Cortex of kidney (tissue), 1 donor: ENCODE measurements at places on chromosomes 1 and 21.

DNA sequence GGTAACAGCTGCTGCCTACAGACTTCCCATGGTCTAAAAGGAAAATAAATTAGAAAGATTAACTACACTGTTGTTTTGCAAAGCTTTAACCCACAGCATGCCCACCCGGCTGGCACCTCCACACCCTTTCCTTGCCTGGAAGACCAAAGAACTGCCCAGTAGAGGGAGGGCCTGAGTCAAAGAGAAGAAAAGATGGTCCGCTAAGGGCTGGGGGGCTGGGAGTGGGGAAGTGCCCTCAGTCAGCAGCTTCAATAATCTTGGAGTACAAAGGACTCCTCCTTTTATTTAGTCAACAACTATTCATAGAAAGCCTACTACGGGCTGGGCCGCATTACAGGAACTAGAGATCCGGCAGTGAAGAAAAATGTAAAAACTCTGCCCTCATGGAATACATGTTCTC, 40.6 kb downstream of the ERI3 start:
- no peak for DNase-seq

- no peak for DNase-seq
Measured at GRCh38 chr1:99993468-99993845, 23.7 kb downstream of the SLC35A3 start.

- no peak for DNase-seq
Measured at GRCh38 chr1:168424281-168424680, 119.5 kb downstream of the XCL2 start.

DNA sequence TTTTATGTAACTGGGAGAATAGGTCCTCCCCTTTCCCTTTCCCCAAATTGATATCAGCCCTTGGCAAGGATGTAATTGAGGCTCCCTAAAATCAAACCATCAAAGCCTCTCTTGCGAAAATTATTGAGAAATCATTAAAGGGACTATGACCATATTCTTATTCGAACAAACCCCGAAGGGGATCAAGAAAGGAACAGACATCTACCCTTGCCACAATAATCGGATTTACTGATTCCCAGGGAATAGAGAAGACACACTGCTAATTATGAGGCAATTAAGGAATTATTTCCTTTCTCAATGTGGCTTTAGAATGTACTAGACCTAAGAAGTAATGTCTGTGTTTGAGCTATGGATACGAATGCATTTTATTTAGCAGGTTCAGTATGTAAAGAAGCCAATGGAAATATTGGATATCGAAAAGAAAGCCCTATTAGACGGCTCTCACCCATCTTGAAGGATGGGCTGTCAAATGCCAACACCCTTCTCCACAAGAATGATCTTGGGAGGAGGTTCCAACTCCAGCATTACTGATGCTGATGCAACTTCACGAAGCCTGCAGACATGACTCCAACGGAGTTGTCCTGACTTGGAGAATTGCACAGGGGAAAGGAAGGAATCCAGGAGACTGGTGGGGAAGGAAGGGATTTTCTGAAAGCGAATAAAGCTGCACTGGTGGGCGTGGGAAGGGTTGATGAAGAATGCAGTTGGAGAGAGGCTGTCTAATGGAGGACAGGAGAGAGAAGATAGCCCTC, 11.6 kb upstream of the PTPRF start:
- DNase-seq: no peak

DNA sequence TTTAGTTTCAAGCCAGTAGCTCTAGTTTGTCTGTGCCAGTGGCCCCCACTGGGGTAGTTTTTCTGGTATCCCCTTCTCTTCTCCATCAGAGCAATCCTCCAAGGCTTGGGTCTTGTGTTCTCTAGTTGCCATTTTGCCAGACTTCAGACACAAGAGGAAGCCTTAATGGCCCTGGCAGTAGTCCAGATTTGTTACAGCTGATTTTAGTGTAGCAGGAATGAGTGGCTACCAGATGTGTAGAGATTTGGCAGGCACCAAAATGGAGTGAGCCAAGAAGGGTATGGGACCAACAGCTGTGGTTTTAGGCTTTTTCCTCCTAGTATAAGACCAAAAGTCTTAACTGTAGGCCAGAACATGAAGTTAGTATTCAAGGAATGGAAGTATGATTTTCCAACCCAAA, 56.8 kb downstream of the ACP6 start:
- no peak for DNase-seq

DNA sequence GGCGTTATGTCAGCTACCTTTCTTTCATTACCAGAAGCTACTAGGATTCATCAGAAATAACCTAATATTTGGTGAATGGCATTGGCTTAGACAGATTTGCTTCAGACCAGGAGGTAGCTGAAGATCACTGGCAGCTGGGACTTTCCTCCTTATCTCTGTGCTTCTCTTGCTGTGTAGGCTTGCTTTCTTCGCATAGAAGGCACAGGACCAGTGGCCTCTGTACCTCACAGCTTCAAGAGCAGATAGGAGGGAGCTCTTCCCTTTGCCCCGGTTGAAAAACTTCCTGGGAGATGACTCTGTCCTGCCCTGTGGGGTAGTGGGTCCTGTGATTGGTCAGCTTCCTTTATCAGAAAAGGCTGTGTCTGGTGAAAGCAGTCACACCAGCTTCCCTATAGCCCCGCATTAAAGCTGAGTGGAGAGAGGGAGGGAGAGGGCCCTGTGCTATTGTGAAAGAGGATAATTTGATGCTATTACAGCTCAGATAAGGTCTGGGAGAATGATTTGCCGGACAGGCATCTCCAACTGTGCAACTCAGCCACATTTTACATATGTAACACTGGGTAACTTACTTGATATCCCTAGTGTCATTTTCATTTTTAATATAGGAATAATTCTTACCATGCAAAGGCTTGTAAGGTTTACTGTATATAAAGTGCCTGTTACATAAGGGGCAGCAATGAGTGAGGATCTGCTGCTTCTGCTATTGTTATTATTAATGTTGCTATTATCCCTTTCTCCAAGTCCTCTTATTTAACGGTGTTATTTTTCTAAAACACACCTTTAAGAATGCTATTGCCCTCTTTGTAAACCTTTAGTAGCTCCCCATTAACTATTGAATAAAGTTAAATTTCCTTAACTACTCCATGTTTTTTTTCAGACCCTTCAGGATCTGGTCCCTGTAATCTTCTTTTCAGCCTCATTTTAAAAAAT, 31.6 kb downstream of the OSBPL9 start:
- no peak for DNase-seq

DNA sequence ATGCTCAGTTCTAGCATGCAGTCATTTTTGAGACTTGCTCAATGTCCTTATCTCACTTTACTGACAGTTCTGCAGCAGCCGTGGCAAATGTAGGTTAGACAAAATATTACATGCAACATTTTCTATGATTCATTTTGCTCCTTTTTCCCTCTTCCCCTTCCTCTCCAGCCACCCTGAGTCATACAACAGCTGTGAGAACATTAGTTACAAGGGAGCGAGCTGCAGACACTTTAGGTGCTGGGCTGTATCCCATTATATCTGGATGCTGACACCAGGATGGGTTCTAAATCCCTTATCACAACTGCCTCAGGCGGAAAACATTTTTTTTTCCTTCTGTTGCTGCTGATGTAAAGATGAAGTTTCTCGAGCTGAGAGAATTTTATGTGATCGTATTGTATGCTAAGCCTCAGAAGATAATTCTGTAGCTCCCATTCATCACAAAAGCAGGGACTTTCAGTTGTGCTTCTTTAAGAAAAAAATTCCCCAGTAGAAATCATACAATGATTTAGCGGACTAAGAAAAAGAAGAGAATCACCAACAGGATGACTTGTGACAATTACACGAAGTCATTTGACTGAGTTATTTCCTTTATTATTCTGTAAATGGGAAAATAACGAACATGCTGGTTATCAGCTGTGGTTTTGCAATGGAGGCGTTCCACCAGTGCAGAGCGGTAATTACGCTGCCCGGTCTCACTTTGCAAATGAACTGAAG, 345.0 kb downstream of the DISC1 start:
- DNase-seq: no peak

DNA sequence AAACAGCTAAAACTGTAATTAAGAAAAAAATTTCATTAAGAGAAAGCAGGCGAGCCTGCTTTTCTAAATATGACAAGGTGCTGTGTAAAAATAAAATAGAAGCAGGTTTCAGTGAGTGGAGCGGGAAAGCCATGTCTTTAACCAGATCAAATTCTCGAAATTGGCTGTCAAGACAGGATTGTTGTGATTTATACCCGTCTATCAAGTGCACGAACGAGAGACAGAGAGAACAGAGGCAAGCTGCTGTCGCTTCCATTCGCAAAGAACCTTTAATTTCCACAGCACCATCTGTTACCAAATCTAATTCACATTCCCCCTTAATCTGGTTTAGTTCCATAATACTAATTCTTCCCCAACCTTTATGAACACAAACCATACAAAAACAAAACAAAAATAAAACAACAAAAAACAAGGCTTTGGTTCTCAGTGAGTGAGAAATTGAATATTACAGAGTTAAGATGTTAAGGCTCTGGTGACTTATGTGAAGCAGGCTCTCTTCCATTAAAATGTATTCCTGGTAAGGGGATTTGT, 35.0 kb downstream of the ESRRG start:
- no peak for DNase-seq

DNA sequence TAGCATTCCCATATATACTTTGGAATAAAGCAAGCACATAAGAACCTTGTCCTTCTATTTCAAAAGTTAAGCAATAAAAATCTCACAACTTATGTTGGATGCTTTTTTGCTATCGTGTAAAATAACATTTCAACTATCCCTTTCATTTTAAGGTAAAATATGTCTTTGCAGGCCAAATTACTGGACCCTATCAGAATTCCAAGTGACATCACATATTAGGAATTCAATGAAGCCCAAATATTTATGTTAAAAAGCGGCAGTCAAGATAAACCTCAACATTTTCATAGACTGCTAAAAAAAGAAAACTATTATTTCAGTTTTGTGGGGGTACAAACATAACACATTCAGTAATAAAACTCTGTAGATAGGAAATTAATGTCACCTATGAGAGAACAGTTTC, 252.0 kb downstream of the KCTD3 start:
- no peak for DNase-seq

DNA sequence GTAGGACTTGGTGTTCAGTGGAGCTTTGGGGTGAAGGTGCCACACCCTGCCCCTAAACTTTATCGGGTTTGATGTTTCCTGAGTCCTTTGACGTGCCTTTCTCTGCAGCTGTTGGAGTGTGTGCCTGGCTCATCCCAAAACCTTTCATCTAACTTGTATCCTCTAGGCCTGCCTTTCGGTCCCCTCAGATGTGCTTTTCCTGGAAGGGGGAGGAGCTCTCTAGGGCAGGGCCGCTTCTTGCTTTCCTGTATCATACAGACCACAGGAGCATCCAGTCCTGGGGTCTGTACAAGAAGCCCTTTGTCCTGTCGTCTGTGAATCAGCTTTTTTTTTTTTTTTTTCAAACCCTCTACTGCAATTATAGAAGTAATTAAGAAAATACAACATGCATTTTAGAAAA, 35.7 kb downstream of the PTGFRN start:
- no peak for DNase-seq

- DNase-seq: no peak
Measured at GRCh38 chr1:114561333-114561732, 20.1 kb downstream of the BCAS2 start.

DNA sequence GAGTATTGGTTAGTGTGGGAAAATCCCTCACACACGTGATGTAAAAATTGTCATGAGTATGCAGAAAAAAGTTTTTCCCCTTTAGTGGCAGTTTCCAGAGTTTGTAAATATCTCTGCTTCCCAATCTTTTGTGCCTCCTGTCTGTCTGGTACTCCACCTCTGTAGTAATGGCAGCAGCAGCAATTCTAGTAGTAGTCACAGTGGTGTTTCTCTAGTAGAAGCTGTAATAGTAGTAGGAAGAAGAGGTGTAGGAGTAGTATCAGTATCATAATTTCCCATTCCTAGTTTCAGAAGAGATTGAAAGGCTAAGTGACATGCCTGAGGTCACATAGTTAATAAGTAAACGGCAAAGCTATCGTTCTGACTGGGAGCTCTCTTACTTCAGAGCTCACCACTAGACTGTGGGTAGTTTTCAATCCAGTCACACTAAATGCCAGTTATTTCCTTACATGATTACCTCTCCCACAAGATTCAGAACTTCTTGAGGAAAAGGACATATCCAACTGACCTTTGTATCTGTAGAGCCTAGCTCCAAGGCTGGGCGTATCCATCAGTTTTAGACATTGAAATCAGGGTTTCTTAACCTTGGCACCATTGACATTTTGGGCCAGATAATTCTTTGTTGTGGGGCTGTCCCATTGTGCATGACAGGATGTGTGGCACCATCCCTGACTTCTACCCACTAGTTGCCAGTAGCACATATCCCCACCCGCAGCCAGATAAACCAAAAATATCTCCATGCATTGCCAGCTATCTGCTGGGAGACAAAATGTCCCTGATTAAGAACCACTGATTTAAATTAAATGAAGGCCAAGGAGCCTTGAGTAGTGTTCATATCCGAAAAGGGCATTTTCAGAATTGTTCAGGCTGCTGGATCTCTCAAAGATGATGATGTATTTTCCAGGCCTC, 135.9 kb downstream of the FGGY start:
- DNase-seq: no peak

- DNase-seq: no peak
Measured at GRCh38 chr21:34042735-34043134, 30.6 kb upstream of the MRPS6 start.

DNA sequence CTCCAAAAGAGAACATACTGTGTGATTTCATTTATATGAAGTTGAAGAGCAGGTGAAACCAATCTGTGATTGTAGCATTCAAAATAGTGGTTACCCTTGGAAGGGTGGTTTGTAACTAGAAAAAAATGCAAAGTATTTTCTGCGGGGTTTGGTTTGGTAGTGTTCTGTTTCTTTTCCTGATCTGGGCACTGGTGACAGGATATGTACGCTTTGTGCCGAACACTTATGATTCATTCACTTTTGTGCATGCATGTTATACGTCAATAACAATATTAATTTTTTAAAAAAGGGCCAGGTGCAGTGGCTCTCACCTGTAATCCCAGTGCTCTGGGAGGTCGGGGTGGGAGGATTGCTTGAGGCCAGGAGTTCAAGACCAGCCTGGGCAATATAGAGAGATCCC, 63.8 kb downstream of the CD34 start:
- DNase-seq: no peak

DNA sequence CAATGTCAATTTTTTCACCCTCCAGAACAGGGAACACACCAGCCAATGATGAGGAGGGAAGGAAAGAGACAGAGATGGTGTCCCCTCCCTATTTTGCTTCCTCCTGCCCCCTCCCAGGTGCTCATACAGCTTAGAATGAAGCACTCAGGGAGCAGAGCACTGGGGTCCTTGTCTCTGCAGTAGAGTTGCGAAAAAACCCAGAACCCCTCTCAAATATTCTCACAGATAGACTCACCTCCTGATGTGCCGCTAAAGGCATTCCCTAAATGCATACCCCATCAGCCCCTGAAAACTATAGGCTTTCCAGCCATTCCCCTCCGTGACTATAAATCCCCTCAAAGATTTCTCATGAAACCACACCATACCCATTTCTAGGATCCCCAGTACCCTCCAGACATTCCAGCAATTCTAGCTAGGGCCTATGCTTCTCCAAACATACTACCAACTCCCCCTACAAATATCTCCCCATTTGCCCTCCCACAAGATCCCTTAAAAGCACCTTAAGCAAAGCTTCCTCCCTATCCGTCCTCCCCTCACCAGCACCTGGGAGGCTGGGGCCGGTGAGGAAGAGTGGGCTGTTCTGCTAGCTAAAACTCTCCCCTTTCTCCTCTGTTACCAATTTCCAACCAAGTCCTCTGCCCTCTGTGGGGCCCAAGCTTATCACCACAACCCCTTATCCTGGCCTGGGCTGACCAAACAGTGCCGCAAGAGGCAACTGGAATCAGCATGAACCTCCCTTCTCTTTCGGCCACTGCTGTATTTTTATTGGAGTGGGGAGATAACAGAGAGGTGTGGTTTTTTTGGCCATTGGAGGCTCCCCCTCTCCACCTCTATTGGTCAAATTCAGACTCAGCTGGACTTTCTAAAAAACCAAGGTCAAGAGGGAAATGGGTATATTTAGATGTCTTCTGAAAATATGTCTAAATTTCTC, 54.7 kb downstream of the RHBG start:
- DNase-seq: no peak
